ENCODE measurements at places on chromosomes 12 and 14. TPM values are rescaled to one million over a fixed set of nuclear protein-coding genes. Genes with fewer than 3 reads are reported as not detected.
A peak's percentile ranks its signal among the peaks of the same experiment; 100 is the strongest.

GRCh38 chr12:132605892-132606291, 4.5 kb downstream of the LRCOL1 start:
- H3K27ac ChIP-seq = no peak overlapping the region
- no peak overlapping the region for H3K4me3 ChIP-seq
- no peak for DNase-seq
- H3K27me3 ChIP-seq = no peaks in the 10 kb centered on the region
- no peaks in the 10 kb centered on the region for H3K36me3 ChIP-seq

- no peak overlapping the region for H3K4me3 ChIP-seq
- H3K27ac ChIP-seq = no peak overlapping the region
- H3K4me1 ChIP-seq = no peaks in the 10 kb centered on the region
- peaks cover 2% of the 10 kb centered on the region for H3K27me3 ChIP-seq
- peak; percentile 20 for DNase-seq
Measured at GRCh38 chr14:101017806-101018560, 114.5 kb upstream of the RTL1 start.

- no peaks in the 10 kb centered on the region for H3K4me1 ChIP-seq
- H3K36me3 ChIP-seq = no peaks in the 10 kb centered on the region
- H3K4me3 ChIP-seq = no peak overlapping the region
- no peak for DNase-seq
- no peak overlapping the region for H3K27ac ChIP-seq
Measured at GRCh38 chr12:16392846-16393535, 45.5 kb downstream of the MGST1 start.

GRCh38 chr12:49583366-49584094, 15.6 kb upstream of the MCRS1 start:
- peaks cover 2% of the 10 kb centered on the region for H3K36me3 ChIP-seq
- no peaks in the 10 kb centered on the region for H3K27me3 ChIP-seq
- no peak for DNase-seq
- H3K4me3 ChIP-seq = no peak overlapping the region

DNA sequence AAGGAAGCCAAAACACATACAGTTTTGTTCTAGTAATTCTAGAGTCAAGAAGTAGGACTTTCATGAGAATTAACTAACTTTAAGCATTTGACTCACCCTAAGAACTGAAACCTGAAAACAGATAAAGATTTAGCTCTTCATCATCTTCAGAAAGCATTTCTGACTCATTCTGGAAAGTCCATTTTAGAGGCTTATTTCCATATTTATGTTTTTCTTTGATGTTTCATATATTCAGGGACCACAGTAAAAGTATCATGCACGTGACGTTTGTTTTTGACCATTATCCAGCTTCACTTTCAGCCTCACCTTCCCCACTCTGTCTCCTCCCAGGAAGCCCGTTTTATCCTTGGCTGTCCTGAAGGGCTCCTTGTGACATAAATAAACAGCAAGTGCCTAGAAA, 79.2 kb downstream of the MDGA2 start:
- DNase-seq = no peak
- no peaks in the 10 kb centered on the region for H3K4me1 ChIP-seq
- H3K27ac ChIP-seq = no peak overlapping the region
- H3K4me3 ChIP-seq = no peak overlapping the region
- no peaks in the 10 kb centered on the region for H3K27me3 ChIP-seq

- no peaks in the 10 kb centered on the region for H3K27me3 ChIP-seq
- peaks cover 47% of the 10 kb centered on the region for H3K4me1 ChIP-seq
- no peak overlapping the region for H3K27ac ChIP-seq
- H3K36me3 ChIP-seq = no peaks in the 10 kb centered on the region
Measured at GRCh38 chr14:95486875-95487668, 29.4 kb downstream of the SYNE3 start.

DNA sequence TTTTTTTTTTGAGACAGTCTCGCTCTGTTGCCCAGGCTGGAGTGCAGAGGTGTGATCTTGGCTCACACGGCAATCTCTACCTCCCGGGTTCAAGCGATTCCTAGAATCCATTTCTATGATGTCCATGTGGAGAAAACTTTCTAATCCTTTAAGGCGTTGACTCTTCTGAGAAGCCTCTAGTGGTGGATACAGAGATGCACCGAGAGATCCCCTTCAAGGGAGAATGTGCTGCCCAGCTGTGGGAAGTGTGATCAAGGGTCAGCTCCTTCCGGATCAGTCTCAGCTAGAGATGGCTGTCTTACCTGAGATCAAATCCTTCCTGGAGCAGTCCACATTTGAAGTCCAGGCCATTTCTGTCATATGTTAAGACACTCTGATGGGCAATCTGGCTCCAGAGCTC, 92.7 kb upstream of the HECTD1 start:
- DNase-seq = no peak
- H3K27me3 ChIP-seq = no peaks in the 10 kb centered on the region
- no peaks in the 10 kb centered on the region for H3K4me1 ChIP-seq
- no peak overlapping the region for H3K27ac ChIP-seq
- H3K4me3 ChIP-seq = no peak overlapping the region

- H3K27ac ChIP-seq = no peak overlapping the region
- H3K36me3 ChIP-seq = no peaks in the 10 kb centered on the region
- no peak for DNase-seq
- H3K4me1 ChIP-seq = no peaks in the 10 kb centered on the region
- no peak overlapping the region for H3K4me3 ChIP-seq
Measured at GRCh38 chr14:87185961-87186560, 806.9 kb downstream of the GALC start.

- no peaks in the 10 kb centered on the region for H3K27me3 ChIP-seq
- H3K36me3 ChIP-seq = peaks cover 2% of the 10 kb centered on the region
- peaks cover 7% of the 10 kb centered on the region for H3K4me1 ChIP-seq
- no peak overlapping the region for H3K27ac ChIP-seq
Measured at GRCh38 chr12:110316861-110317260, 35.8 kb downstream of the ATP2A2 start.

DNA sequence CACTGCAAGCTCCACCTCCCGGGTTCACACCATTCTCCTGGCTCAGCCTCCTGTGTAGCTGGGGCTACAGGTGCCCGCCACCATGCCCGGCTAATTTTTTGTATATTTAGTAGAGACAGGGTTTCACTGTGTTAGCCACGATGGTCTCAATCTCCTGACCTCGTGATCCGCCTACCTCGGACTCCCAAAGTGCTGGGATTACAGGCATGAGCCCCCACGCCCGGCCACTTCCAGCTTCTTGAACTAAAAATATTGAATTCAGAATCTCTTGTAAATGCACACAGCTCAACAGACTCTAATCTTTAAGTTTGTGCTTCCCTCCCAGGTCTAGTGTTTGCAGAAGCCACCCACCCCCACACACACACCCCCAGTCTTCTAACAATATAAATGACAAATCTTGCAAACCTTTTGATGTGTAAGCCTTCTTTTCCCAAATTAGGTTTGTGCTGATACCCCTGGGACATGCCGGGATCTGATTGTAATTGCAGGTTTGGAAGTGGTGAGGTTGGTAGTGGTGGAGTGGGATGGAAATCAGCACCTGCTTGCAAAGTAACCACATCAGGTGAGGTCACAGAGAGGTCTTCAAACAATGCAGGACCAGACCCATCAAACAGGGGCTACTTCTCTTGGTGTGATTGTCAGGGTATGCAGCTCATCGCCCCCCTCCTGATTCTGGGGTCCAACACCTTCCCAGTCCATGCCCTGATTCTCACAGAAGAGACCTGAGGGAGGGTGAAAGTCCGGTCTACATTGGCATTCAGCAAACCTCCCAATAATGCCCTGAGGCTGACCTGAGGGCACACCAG, 51.4 kb upstream of the GPR132 start:
- H3K4me1 ChIP-seq = no peaks in the 10 kb centered on the region
- no peaks in the 10 kb centered on the region for H3K36me3 ChIP-seq
- no peak overlapping the region for H3K27ac ChIP-seq
- no peak for DNase-seq
- H3K27me3 ChIP-seq = no peaks in the 10 kb centered on the region

GRCh38 chr12:103600967-103601728, 14.1 kb downstream of the STAB2 start:
- no peak for DNase-seq
- H3K27ac ChIP-seq = no peak overlapping the region
- H3K4me3 ChIP-seq = no peak overlapping the region
- H3K27me3 ChIP-seq = no peaks in the 10 kb centered on the region
- no peaks in the 10 kb centered on the region for H3K36me3 ChIP-seq

DNA sequence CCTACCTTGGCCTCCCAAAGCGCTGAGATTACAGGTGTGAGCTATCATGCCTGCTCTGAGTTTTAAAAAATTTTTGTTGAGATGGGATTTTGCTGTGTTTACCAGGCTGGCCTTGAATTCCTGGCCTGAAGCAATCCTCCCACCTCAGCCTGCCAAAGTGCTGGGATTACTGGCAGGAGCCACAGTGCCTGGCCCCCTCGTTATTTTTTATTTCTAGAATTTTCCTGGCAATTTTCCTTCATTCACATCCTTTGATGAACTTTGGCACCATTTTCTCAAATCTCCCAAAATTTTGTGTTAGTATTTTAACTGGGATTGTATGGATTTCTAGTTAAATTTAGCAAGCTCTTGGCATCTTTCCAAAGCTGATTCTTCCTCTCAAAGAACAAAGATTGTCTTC, 24.6 kb upstream of the SCARB1 start:
- peaks cover 23% of the 10 kb centered on the region for H3K4me1 ChIP-seq
- DNase-seq = no peak
- H3K27ac ChIP-seq = peak overlapping the region; percentile 45
- no peaks in the 10 kb centered on the region for H3K27me3 ChIP-seq
- H3K4me3 ChIP-seq = no peak overlapping the region

DNA sequence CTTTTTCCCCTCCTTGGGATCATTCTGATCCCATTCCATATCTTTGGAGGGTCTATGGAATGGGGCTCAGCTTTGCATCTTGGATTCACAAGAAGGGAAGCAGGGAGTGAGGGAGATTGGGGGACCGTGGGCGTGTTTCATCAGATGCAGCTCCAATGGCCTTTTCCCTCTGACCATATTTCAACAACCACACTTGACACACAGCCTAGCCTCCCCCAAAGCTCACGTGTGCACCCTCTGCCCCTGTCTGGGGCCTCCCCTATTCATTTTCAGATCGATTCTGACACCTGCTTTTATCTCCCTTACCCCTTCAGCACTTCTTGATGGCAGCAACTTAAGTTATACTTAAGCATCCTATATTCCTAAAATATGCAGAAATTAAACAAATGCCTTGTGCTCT, 126.6 kb downstream of the CHST11 start:
- no peaks in the 10 kb centered on the region for H3K4me1 ChIP-seq
- no peaks in the 10 kb centered on the region for H3K27me3 ChIP-seq
- H3K36me3 ChIP-seq = no peaks in the 10 kb centered on the region
- no peak overlapping the region for H3K27ac ChIP-seq
- no peak overlapping the region for H3K4me3 ChIP-seq

- H3K4me1 ChIP-seq = peaks cover 20% of the 10 kb centered on the region
- no peak overlapping the region for H3K4me3 ChIP-seq
- H3K27me3 ChIP-seq = no peaks in the 10 kb centered on the region
- no peak for DNase-seq
- H3K36me3 ChIP-seq = no peaks in the 10 kb centered on the region
Measured at GRCh38 chr14:66514213-66514612, 6.3 kb downstream of the GPHN start.

GRCh38 chr14:105737504-105738246, 211.3 kb downstream of the TMEM121 start:
- no peak for DNase-seq
- no peaks in the 10 kb centered on the region for H3K36me3 ChIP-seq
- H3K4me3 ChIP-seq = no peak overlapping the region
- no peak overlapping the region for H3K27ac ChIP-seq

DNA sequence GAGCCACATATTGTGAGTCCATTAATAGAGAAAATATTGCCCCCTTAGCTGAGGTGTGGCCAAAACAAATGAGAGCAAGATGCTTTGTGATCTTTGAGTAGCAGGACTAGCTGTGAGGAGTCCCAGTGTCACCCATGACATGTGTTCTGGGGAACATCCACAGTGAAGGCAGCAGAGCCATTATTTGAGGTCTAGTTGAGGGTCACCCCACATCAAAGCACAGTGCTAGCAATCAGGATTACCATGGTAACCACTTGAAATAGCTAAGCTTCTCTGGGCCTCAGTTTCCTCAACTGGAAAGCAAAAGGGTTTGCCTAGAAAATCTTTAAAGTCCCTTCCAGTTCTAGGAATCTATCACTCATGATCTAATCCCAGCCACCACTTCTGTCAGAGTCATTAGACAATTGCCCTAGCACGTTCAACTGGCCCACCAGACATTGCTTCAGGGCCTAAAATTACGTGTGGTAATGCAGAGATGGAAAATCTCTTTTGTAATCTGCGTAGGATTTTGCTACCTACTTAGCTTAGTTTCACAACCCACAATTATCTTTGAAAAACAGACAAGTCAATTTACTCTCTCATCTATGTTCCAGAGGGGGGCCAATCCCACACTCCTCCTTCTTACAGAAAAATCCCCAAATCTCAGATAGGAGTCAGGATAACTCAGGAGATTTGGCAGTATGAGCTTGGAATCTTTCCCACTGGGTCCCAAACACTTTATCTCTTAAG, 251.2 kb upstream of the EGLN3 start:
- DNase-seq = no peak
- H3K4me1 ChIP-seq = no peaks in the 10 kb centered on the region
- H3K27ac ChIP-seq = no peak overlapping the region
- H3K36me3 ChIP-seq = no peaks in the 10 kb centered on the region
- no peak overlapping the region for H3K4me3 ChIP-seq

DNA sequence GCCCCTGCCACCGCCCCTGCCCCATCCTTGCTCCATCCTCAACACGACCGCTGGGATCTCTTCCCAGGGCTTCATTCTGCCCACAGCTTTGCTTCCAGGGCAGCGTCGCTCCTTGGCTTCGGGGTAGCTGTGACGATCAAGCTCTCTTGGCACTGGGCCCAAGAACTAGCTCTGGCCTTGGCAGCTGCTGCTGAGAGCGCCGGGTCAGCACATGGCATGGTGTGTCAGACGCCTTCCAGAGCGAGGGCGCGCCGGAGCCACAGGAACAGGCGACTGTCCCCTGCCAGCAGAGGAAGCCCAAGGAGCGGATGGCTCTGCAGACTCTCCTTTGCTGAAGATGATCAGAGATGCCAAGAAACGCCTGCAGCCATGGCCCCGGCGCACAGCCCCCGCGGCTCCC, 15.9 kb downstream of the RAB35 start:
- no peak overlapping the region for H3K4me3 ChIP-seq
- DNase-seq = no peak
- H3K4me1 ChIP-seq = peaks cover 9% of the 10 kb centered on the region

GRCh38 chr12:47561746-47562145, 144.1 kb downstream of the RPAP3 start:
- no peaks in the 10 kb centered on the region for H3K4me1 ChIP-seq
- no peaks in the 10 kb centered on the region for H3K36me3 ChIP-seq
- no peaks in the 10 kb centered on the region for H3K27me3 ChIP-seq
- DNase-seq = no peak

GRCh38 chr14:39469094-39469710, 37.0 kb upstream of the FBXO33 start:
- H3K4me3 ChIP-seq = no peak overlapping the region
- no peak for DNase-seq
- no peaks in the 10 kb centered on the region for H3K27me3 ChIP-seq
- H3K27ac ChIP-seq = no peak overlapping the region

GRCh38 chr12:11580125-11580751, 69.2 kb upstream of the ETV6 start:
- no peaks in the 10 kb centered on the region for H3K27me3 ChIP-seq
- H3K36me3 ChIP-seq = no peaks in the 10 kb centered on the region
- DNase-seq = no peak
- H3K4me1 ChIP-seq = peaks cover 8% of the 10 kb centered on the region
- H3K4me3 ChIP-seq = no peak overlapping the region

Gene OR6C2
- not detected for total RNA-seq

Gene GDF3
- not detected for total RNA-seq

Gene ISM2
- not detected for total RNA-seq

Gene GLS2
- 53.8 TPM for total RNA-seq

Gene PKP2
- total RNA-seq = 8.6 TPM

Gene IFNG
- 0.08 TPM for total RNA-seq

Gene KLRC2
- total RNA-seq = 1.5 TPM

Gene NPFF
- total RNA-seq = not detected

Gene PIWIL1
- total RNA-seq = not detected

Gene UNC79
- total RNA-seq = 0.05 TPM

Gene CRACR2A
- total RNA-seq = 2.5 TPM

Gene IFI27
- total RNA-seq = 12.7 TPM
